ENCODE measurements at places on chromosomes 2 and 18. TPM values are rescaled to one million over a fixed set of nuclear protein-coding genes. Genes with fewer than 3 reads are reported as not detected.

GREB1 gene
- not detected for polyA plus RNA-seq

LRRC30 gene
- polyA plus RNA-seq = not detected

QPCT gene
- polyA plus RNA-seq = 0.23 TPM

DNA sequence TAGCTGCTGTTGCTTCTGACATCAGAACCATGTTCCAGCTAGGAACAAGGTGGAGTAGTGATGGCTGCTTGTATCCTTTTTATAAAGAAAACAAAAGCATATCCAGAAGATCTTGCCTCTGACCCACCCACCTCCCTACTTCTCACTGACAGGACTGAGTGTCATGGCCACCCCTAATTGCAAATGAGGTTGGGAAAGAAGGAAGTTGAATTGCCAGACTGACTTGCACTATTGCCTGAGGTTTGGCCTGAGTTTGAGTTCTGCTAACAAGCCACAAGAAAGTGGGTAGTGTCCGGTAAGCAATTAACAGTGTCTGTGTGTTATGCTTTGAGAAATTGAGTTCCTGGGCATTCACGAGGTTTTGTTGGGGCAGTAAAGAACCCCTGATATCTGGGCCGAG is 22.8 kb downstream of the SGPP2 start:
- H3K4me1 ChIP-seq = no peaks in the 10 kb centered on the region
- no peak overlapping the region for H3K4me3 ChIP-seq
- no peaks in the 10 kb centered on the region for H3K27me3 ChIP-seq
- no peaks in the 10 kb centered on the region for H3K36me3 ChIP-seq
- no peak overlapping the region for H3K27ac ChIP-seq

DNA sequence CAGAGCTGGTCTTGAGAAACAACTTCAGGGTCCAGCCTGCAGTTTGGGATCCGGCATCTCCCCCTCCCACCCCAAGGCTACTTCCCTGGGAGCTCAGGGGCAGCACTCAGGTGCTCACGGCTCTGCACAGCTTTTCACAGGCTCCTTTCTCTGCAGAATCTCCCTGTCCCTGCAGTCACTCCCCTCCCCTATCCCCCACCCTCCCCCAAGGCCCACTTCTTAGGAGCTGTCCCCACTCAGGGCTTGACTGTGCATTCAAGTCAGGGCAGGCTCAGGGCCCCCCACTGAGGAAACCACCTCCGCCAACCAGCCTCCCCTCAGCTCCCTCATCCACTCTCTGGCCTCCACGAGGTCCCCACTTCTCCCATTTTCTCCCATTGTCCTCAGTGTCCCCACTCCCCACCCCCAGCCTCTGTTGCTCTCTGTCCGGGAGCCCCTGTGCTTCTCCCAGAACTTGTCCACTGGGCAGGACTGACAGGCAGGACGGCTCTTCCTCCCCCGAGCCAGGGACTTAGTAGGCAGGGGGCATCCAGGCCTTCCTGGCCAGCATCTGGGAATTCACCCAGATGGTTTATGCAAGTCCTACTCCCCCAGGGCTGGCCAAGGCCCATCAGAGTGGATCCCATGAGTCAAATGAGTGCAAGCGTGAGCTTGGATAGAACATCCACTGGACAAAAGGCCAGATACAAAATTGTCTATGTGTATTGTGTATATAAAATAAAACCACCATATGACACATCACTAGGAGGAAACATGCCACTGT is 7.6 kb downstream of the NMUR1 start:
- H3K36me3 ChIP-seq = no peaks in the 10 kb centered on the region
- H3K4me1 ChIP-seq = peaks cover 33% of the 10 kb centered on the region
- no peak for DNase-seq
- H3K27ac ChIP-seq = no peak overlapping the region
- no peak overlapping the region for H3K4me3 ChIP-seq

GRCh38 chr2:31270131-31270530 is 36.2 kb downstream of the EHD3 start:
- no peaks in the 10 kb centered on the region for H3K27me3 ChIP-seq
- H3K4me3 ChIP-seq = no peak overlapping the region
- no peaks in the 10 kb centered on the region for H3K36me3 ChIP-seq

DNA sequence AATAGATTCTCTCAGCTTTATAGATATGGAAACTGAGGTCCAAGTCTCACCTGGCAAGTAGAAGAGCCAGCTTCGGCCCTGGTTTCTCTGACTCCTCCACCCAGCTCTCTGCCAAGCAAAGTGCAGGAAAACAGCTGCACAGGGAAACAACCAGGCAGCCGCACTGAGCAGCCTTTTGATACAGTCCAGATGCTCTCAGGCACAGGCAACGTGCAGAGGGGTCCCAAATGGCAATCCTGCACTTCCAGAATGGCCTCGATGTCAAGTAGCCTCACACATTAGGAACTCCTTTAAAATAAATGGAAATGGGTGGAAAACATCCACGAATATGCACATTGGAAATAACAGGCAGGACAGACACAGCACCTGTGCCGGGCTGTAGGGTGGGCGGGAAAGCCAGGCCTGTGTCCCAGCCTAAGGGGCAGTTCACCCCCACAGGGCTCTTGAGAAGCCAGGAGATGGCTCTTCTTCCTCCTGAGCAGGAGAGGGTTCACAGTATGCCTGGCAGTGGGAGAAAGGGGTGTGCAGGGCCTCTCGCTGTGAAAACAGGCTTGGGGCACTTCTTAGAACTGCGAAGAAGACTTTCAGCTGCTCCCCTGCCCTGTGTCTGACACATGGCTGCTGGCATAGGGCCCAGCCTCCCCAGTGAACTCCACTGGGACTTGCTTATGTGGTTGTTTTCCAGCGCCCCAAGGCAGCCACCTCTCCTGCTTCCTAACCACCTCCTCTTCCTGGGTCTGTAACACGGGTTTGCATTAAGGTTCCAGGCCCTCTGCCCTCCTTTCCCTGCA is 63.9 kb upstream of the TUBA3E start:
- H3K4me1 ChIP-seq = no peaks in the 10 kb centered on the region
- H3K36me3 ChIP-seq = no peaks in the 10 kb centered on the region
- no peaks in the 10 kb centered on the region for H3K27me3 ChIP-seq
- H3K27ac ChIP-seq = no peak overlapping the region
- DNase-seq = no peak
- no peak overlapping the region for H3K4me3 ChIP-seq

GRCh38 chr2:144508172-144508851 is 11.6 kb downstream of the ZEB2 start:
- peaks cover 7% of the 10 kb centered on the region for H3K4me1 ChIP-seq
- H3K36me3 ChIP-seq = no peaks in the 10 kb centered on the region
- no peak overlapping the region for H3K27ac ChIP-seq
- no peak overlapping the region for H3K4me3 ChIP-seq
- DNase-seq = no peak
- H3K27me3 ChIP-seq = no peaks in the 10 kb centered on the region

DNA sequence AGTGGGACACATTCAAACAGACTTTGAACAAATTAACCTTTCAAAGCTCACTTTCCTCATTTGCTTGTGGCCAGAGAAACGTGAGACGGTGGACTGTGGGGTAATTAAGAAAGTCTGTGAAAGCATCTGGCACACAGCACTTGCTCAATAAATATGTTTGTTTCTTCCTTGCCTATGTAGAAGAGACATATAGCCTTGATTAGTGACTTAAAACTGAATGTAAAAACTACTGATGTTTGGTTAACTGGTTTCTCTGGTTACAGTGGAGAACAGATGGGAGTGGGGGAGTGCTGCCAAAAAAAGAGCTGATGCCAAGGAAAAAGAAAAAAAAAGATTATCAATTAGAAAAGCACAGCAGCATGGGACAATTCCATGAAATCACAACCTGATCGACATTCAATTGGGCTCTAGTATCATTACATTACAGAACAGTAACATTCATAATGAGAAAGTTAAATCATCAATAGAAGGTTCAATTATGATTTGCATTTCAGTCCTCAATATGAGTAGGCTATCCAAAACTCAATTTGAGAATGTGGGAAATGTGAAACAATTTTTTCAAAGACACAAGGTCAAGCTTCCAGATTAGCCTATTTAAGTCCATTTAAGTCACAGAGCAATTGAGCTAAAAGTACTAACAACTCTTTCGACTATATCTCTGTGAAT is 14.7 kb downstream of the CUL3 start:
- H3K4me1 ChIP-seq = peaks cover 87% of the 10 kb centered on the region
- DNase-seq = no peak
- no peak overlapping the region for H3K4me3 ChIP-seq
- no peaks in the 10 kb centered on the region for H3K36me3 ChIP-seq

GRCh38 chr2:163528640-163529217 is 207.1 kb downstream of the FIGN start:
- no peak overlapping the region for H3K27ac ChIP-seq
- no peak overlapping the region for H3K4me3 ChIP-seq
- H3K27me3 ChIP-seq = no peaks in the 10 kb centered on the region
- H3K4me1 ChIP-seq = no peaks in the 10 kb centered on the region
- H3K36me3 ChIP-seq = no peaks in the 10 kb centered on the region
- DNase-seq = no peak

GRCh38 chr2:217836901-217837491 is 165.8 kb downstream of the TNS1 start:
- H3K27ac ChIP-seq = no peak overlapping the region
- H3K4me1 ChIP-seq = no peaks in the 10 kb centered on the region
- DNase-seq = no peak
- no peaks in the 10 kb centered on the region for H3K27me3 ChIP-seq
- no peaks in the 10 kb centered on the region for H3K36me3 ChIP-seq

DNA sequence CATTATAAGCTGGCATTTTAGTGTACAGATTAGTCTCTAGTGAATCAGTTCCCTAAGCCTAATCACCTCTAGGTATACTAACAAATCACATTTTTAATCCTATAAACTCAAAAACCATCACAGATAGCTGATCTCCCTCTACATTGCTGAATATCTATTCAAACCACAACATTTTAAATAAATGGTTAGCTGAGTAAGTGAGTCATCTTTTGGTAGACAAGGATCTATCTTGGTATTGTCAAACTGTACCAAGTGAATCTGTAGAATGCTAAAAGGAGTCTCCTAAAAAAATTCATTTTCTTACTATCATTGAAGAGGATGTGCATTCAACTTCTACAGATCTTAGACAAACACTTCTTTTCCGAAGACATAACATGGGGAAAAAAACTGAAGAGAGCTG is 40.7 kb downstream of the INO80D start:
- no peaks in the 10 kb centered on the region for H3K4me1 ChIP-seq
- H3K4me3 ChIP-seq = no peak overlapping the region
- DNase-seq = no peak
- H3K27me3 ChIP-seq = no peaks in the 10 kb centered on the region
- peaks cover 7% of the 10 kb centered on the region for H3K36me3 ChIP-seq
- no peak overlapping the region for H3K27ac ChIP-seq

DNA sequence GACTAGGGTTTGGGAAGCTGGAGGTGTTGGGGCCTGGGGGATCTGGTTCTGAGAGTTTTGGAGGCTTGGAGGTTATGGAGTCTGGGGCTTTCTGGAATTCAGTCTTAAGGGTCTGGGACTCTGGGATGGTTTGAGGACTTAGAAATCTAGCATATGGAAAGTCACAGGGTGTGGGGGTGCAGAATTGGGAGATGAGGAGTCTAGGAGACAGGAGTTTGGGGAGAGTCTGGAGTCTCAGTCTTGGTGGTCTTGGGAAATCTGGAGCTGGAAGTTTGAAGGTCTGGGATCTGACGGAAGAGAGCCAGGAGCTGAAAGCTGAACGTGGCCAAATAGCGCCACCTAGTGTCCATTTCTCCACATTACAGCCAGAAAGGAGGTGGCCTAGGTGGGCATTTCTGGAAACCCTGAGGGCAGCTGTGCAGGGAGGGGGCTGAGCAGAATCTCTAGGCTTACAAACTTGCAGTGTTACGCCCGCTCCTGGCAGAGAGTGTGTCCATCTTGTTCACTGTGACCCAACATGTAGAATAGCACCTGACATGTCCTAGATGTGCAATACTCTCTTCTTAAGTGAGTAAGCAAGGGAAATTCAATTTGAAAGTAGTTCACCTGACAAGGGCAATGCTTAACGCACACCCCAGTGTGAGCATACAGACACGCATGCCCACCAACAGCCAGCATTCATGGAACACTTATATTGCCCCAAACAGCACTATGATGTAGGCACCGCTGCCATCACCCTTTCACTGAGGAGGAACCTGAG is 204.8 kb downstream of the TFCP2L1 start:
- H3K27me3 ChIP-seq = no peaks in the 10 kb centered on the region
- no peak overlapping the region for H3K27ac ChIP-seq
- peak; percentile 20 for DNase-seq
- H3K4me1 ChIP-seq = no peaks in the 10 kb centered on the region
